ENCODE measurements at places on chromosomes 6 and 20.
A peak's percentile ranks its signal among the peaks of the same experiment; 100 is the strongest.

DNA sequence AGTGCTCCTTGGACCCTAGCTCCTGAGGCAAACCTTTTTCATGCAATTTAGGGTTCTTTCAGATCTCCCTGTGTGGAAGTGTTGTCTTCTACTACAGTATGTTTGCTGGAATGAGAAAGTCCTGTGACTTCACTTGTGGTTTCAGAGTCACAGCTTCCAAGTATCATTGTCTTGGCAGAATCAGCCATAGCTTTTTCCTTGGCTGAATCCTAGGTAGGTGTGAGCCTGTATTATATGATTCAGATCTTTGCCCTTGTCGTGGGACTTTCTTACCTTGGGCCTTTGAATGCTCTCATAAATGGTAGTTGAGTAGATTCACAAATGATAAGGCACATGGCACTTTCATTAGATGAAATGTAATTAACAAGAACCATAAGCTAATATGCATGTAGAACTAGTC is 16.5 kb downstream of the CARMIL1 start:
- DNase-seq = no peak

DNA sequence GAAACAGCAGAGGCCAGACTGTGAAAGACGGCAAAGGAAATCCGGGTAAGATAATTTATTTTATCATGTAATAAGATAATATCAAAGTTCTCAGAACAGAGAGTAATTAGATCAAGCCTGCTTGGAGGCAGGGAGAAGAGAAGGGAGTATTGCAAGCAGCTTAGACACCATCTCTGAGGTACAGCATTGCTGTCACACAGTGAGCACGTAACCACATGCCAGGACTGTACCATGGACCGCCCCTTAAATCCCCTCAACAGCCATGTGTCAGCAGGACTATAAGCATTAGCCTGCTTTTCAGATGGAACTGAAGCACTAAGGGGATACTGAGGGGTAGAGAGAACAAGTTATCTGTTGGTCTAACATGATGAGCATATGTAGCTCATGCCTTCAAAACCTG is 141.5 kb downstream of the C6orf118 start:
- DNase-seq = no peak

DNA sequence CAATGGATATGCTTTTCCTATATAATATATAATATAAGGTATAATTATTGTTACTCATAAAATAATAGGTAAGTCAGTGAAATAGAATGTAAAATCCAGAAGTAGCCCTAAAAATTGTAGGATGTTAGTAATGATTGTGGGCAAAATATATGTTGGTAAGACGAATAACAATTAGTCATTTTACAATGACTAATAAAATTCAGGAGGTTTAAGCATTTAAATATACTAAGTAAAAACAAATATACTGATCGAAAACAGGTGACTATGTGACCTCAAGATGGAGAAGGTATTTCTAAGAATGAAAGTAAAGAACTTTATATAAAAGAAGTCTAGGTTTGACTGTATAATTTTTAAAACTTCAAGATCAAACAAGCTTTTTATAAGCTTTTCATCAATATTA is 28.9 kb downstream of the FUCA2 start:
- no peak for DNase-seq

DNA sequence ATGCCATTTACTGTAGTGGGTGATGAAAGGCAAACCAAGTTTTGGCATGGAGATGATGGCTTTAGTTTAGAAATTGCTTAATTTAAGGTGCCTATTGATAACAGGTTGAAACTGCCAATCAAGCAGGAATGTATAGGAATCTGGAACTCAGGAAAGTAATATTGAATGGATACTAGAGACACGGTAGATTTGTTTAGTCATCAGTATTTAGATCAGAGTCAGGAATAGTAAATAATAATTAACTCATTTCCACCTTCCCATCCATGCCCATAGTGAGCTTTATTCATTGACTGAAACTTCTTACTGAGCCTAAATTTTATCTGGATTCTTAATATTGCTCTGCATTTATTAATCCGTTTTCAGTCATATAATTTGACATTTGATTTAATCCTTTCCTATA is 500.3 kb downstream of the NKAIN2 start:
- DNase-seq = no peak

- no peak for DNase-seq
Measured at GRCh38 chr6:123687864-123688263, 51.1 kb upstream of the TRDN start.

DNA sequence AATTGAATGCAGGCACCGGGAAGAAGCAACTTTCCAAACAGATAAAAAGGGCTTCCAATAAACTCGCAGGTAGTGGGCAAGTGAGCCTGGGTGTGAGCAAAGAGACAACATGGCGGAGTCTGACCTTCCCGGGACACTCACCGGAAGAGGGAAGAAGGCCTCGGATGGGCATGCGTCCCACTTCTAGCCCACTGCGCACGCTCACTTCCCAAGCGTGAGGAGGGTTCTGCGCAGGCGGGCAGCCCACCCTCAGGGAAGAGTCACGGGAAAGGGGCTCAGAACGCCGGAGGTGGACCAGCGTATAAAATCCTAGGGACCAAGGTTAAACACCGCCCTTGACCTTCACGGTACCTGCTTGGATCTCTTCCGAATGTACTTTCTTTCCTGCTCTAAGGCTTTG is 95.5 kb upstream of the AFDN start:
- DNase-seq = no peak

- DNase-seq = no peak
Measured at GRCh38 chr6:159934181-159934580, 34.7 kb upstream of the IGF2R start.

GRCh38 chr20:48148916-48149672 is 363.8 kb upstream of the SULF2 start:
- DNase-seq = no peak

GRCh38 chr6:160221423-160221822 is 37.2 kb downstream of the SLC22A2 start:
- DNase-seq = peak; percentile 3

DNA sequence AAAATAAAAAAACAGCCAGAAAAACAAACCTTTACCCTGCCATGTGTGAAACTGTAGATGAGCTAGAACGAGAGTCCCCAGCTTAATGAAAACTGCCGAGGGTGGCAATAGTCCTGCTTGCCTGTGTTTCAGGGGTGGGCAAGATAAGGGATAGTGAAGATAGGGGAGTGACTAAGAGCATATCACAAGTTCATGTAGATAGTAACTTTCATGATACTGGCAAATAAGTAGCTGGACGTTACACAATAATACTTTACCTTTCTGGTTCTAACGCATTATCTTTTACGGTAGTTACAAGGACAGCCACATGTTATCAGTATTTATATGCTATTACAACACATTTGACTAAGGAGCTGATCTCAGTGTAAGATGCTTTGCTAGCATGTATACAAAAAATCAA is 9.3 kb upstream of the FBXO9 start:
- peak; percentile 64 for DNase-seq

- no peak for DNase-seq
Measured at GRCh38 chr20:50405915-50406609, 104.1 kb upstream of the PTPN1 start.

GRCh38 chr6:154814063-154814462 is 80.8 kb downstream of the SCAF8 start:
- no peak for DNase-seq

- DNase-seq = no peak
Measured at GRCh38 chr6:160431791-160432404, 83.7 kb downstream of the SLC22A3 start.

- DNase-seq = no peak
Measured at GRCh38 chr6:31272836-31273626, 1.1 kb upstream of the HLA-C start.

- peak; percentile 58 for DNase-seq
Measured at GRCh38 chr6:69835414-69836179, 30.8 kb upstream of the COL19A1 start.

GRCh38 chr6:139800837-139801236 is 426.4 kb upstream of the CITED2 start:
- no peak for DNase-seq

- DNase-seq = peak; percentile 16
Measured at GRCh38 chr20:50338479-50339391, 148.1 kb downstream of the CEBPB start.

- DNase-seq = no peak
Measured at GRCh38 chr6:101401792-101402621, 8.5 kb downstream of the GRIK2 start.

DNA sequence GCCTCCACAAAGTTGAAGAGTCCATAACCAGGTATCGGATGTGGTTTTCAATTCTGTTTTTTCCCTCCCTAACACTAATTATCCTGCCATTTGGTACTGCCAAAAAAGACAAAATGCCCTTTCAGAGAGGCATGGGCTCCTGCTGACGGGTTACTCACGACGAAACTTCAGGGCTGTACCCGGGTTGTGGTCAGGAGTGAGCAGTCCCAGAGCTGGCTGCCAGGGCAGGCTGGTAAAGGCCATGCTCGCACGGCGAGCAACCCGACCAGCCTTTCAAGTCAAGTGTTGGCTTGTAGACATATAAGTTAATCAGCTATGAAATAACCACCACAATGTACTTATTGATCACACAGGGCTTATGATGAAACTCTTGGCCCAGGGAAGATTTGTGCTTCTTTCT is 152.5 kb downstream of the FOXC1 start:
- no peak for DNase-seq
